Activated T-helper 2 cell treated with anti-CD3 and anti-CD28 coated beads, Interferon-gamma antibody, Interleukin-2, Interleukin-4, amounts not matched to agents 10 μg/mL and 5 μg/mL and 100 μg/mL, durations not matched to agents 14 hours and 24 hours and 36 hours (primary cell): ENCODE measurements at places on chromosomes 5 and 9. TPM values are rescaled to one million over a fixed set of nuclear protein-coding genes. Genes with fewer than 3 reads are reported as not detected.

The DOCK8 gene
- total RNA-seq: 113 and 123 TPM in 2 replicates

The TSSK1B gene
- not detected in 2 replicates for total RNA-seq

The ERAP2 gene
- total RNA-seq: 46.8 and 49.3 TPM in 2 replicates

The OTULINL gene
- total RNA-seq: 17.0 and 20.9 TPM in 2 replicates

The SLC1A3 gene
- not detected in 2 replicates for total RNA-seq

The RIOK2 gene
- total RNA-seq: 28.1 and 30.5 TPM in 2 replicates

The ADAM19 gene
- 229 and 237 TPM in 2 replicates for total RNA-seq

The SLC30A5 gene
- 59.6 and 64.1 TPM in 2 replicates for total RNA-seq

The PCDHGB1 gene
- total RNA-seq: 0.16 and 0.48 TPM in 2 replicates

The NIPAL4 gene
- 1.9 and 2.1 TPM in 2 replicates for total RNA-seq

The FOXD4L5 gene
- total RNA-seq: 0.09 and 0.23 TPM in 2 replicates

The TEK gene
- total RNA-seq: not detected in 2 replicates

The SLC1A1 gene
- 0.14 TPM in 1 of 2 replicates, not detected in the other for total RNA-seq

The DND1 gene
- 3.2 and 3.5 TPM in 2 replicates for total RNA-seq

The KCNV2 gene
- total RNA-seq: not detected in 2 replicates

The CSF1R gene
- 0.18 and 0.27 TPM in 2 replicates for total RNA-seq

The GRXCR2 gene
- not detected in 2 replicates for total RNA-seq

The SMC5 gene
- 45.3 and 51.0 TPM in 2 replicates for total RNA-seq

The PTPN3 gene
- total RNA-seq: 9.2 and 9.4 TPM in 2 replicates

The MTMR12 gene
- 22.7 and 23.5 TPM in 2 replicates for total RNA-seq

The EIF4EBP3 gene
- total RNA-seq: 9.2 and 15.0 TPM in 2 replicates

The PDZD2 gene
- 0.05 and 0.25 TPM in 2 replicates for total RNA-seq

The ZNF883 gene
- 0.16 TPM in 1 of 2 replicates, not detected in the other for total RNA-seq

The RNF183 gene
- total RNA-seq: 0.30 TPM in 1 of 2 replicates, not detected in the other

The LCN15 gene
- total RNA-seq: not detected in 2 replicates

The SPATA31D4 gene
- not detected in 2 replicates for total RNA-seq

The RIC1 gene
- total RNA-seq: 21.5 and 22.1 TPM in 2 replicates

The CARD19 gene
- 52.6 and 57.2 TPM in 2 replicates for total RNA-seq

The FYB1 gene
- total RNA-seq: 66.4 and 70.7 TPM in 2 replicates

The GNPDA1 gene
- 35.8 and 43.7 TPM in 2 replicates for total RNA-seq

The ITGA1 gene
- 0.59 and 0.76 TPM in 2 replicates for total RNA-seq

The GDF9 gene
- total RNA-seq: 0.11 TPM in 1 of 2 replicates, not detected in the other

The ABO gene
- total RNA-seq: 0.14 and 0.30 TPM in 2 replicates

The SPATA6L gene
- total RNA-seq: 0.21 and 0.68 TPM in 2 replicates

The HMCN2 gene
- not detected in 2 replicates for total RNA-seq

The CKMT2 gene
- not detected in 2 replicates for total RNA-seq

The ZFP2 gene
- total RNA-seq: 0.18 TPM in 1 of 2 replicates, not detected in the other

The ZDHHC11B gene
- total RNA-seq: 0.07 and 0.18 TPM in 2 replicates

The PAEP gene
- not detected in 2 replicates for total RNA-seq

The IFNA21 gene
- not detected in 2 replicates for total RNA-seq

The IFNA13 gene
- total RNA-seq: not detected in 2 replicates

The FOXD4 gene
- total RNA-seq: 0.09 TPM in 1 of 2 replicates, not detected in the other

The GPR150 gene
- 0.11 and 0.14 TPM in 2 replicates for total RNA-seq
